ENCODE measurements at places on chromosomes 11 and 22.

GRCh38 chr11:67439321-67440228, 2.1 kb upstream of the PTPRCAP start:
- DNase-seq: no peak

- no peak for DNase-seq
Observed at GRCh38 chr11:68061508-68061907, 22.7 kb downstream of the TCIRG1 start.

GRCh38 chr11:109343242-109343641, 78.7 kb upstream of the C11orf87 start:
- DNase-seq: no peak

- no peak for DNase-seq
Observed at GRCh38 chr11:64237484-64237951, 3.1 kb downstream of the VEGFB start.

- DNase-seq: no peak
Observed at GRCh38 chr11:122690384-122690783, 34.9 kb downstream of the UBASH3B start.

DNA sequence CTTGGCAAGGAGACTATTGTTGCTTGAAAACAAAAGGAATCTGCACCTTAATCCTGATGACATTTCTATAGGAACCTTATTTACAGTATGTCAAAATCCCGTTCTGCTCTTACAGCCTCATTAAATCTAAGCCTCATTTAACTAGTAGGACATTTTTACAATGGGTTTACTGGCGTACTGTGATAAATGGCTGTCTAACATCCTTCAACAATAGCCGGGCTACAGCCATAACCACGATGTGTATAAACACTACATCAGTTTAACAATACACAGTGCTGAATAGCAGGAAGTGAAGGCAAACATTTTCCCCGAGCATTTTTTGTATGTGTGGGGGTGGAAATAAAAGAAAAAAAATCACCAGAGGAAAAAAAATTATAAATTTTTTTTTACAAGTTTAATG, 131.2 kb downstream of the ARL14EP start:
- no peak for DNase-seq

DNA sequence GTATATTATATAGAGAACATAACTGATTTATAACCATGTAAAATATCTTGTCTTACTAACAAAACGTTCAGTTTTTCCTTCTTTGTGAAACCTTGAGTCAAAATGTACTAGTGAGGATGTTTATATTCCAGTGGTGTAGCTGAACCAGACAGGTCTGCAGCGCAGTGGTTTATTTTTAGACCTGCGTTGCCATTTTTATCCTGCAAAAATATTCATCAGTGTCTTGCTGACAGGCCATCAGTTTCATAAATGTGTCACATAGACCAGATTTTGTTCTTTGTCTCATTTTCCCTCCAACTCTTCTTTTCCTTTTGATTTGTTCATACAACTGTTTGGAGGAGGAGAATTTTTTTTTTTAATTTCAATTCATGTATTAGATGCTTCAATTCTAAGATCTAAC, 43.1 kb downstream of the HSD17B12 start:
- no peak for DNase-seq

- DNase-seq: no peak
Observed at GRCh38 chr11:63961608-63962412, 12.6 kb upstream of the COX8A start.

DNA sequence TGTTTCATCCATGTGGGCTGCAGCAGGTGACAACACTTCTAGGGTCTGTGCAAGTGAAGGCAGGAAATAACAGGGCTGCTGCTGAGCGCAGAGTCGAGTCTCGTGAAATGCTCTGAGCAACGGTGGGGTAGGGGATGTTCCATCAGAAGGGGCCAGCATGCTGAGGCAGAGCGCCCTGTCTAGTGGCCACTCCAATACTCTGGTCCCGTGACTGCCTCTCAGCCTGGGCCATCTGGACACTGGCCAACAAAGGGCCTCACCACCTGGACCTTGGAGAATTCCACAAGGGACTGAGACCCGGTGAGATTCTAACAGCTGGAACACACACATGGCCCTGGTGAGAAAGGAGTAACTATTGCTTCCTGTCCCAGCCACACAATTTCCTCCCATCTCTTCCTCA, 375.7 kb downstream of the SHANK2 start:
- DNase-seq: no peak

DNA sequence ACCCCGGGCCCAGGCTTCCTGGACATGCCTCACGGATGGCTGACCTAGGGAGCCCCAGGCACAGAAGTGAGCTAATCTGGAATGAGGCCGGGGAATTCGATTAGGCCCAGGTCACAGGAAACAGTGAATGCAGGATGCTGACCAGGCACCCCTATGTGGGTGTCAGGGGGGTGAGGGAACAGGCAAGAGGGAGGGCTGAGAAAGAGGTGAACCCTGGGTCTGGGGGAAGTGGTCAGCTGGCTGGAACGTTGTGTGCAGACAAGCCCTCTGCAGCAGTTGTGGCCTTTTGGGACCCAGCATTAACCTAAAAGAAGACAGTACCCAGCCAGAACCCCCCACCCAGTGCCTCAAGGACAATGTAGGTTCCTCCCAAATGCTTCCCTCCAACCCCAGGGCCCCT, 8.1 kb downstream of the SERHL2 start:
- DNase-seq: no peak

DNA sequence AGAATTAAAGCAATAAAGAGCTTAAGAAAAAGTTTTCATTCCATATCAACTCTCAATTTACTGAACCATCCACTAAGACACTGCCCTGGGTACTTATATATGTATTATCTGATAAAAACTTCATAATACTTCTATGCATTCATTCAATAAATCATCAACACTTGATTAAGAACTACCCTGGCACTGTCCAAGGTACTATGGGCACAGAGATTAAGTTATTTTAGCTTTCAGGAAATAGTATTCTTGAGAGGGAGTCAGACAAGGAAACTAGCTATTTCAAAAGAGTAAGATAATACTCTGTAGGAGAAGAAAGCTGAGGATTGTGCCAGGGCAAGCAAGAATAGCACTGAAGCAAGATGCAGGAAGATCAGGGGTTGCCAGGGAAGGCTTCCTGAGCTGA, 640.8 kb downstream of the FAM181B start:
- DNase-seq: no peak

DNA sequence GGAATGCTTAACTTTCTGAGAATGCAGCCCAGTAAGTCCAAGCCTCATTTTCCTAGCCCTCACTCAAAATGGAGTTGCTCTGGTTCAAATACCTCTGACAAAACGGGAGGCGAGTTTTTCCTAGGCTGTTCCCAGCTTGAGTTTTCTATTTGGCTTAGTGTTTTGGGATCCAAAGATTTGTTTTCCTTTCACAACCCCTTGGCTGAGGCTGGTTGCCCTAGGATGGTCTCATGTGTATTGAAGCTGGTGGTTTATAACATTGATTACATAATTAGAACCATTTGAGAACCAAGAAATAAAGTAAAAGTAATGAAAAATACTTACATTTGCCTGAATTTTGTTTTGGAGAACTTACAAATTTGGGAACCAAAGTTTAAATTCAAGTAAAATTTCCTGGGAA, 611.1 kb upstream of the LUZP2 start:
- DNase-seq: no peak

- no peak for DNase-seq
Observed at GRCh38 chr11:124892750-124893454, 4.8 kb downstream of the ROBO4 start.

- no peak for DNase-seq
Observed at GRCh38 chr22:47388778-47389177, 626.3 kb downstream of the TBC1D22A start.

- DNase-seq: no peak
Observed at GRCh38 chr11:91295591-91295990, 929.0 kb upstream of the FAT3 start.

GRCh38 chr11:35839368-35840161, 104.3 kb upstream of the LDLRAD3 start:
- DNase-seq: no peak

DNA sequence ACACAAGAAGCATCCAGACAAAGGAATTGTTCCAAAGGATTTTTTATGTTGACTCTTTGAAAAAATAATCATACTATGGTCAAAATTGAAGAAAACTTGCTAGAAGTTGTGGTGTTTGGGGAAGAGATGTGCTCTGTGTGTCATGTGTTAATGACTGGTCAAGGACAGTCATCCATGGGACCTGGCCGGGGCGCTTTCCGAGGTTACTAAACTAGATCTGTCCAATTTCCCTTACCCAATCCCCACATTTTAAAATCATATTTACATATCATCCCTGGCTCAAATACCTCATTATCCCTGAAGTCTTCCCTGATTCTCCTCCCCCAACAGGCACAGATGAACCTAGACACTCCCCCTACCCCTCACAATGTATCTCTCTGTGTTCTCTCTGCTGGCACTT, 289.4 kb downstream of the TENM4 start:
- no peak for DNase-seq

GRCh38 chr22:45077286-45077685, 67.5 kb upstream of the PHF21B start:
- DNase-seq: no peak

GRCh38 chr11:106061249-106061784, 15.8 kb downstream of the KBTBD3 start:
- DNase-seq: no peak

- DNase-seq: no peak
Observed at GRCh38 chr22:50297510-50298265, 9.8 kb downstream of the PLXNB2 start.

GRCh38 chr11:92198268-92198667, 26.4 kb upstream of the FAT3 start:
- no peak for DNase-seq

GRCh38 chr11:45150943-45151342, 4.5 kb downstream of the PRDM11 start:
- DNase-seq: no peak

GRCh38 chr11:123235117-123235655, 40.1 kb upstream of the CLMP start:
- no peak for DNase-seq

DNA sequence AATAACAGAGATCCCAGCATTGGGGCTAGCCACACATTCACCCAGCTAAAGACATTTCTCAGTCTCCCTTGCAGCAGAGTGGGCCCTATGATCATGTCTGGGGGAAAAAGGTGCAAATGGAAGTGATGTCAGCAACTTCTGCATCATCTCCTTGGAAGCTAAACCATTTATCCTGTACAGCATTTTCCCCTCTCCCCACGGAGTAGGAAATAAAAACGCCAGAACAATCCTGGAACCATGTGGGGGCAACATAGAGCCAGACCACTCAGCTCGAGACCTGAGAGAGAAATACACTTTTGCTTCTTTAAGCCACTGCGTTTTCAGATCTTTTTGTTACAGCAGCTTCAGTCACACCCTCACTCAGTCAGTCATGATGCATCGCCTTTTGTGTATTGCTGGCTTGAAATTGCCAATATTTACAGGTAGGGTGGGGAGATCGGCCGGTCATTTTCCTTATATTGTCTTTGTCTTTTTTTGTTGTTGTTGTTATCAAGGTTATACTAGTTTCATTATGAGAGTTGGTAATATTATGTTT, 9.1 kb upstream of the RAC2 start:
- no peak for DNase-seq

- DNase-seq: no peak
Observed at GRCh38 chr11:75563978-75564552, 2.0 kb downstream of the SERPINH1 start.

- no peak for DNase-seq
Observed at GRCh38 chr11:78560826-78561484, 13.7 kb downstream of the NARS2 start.

DNA sequence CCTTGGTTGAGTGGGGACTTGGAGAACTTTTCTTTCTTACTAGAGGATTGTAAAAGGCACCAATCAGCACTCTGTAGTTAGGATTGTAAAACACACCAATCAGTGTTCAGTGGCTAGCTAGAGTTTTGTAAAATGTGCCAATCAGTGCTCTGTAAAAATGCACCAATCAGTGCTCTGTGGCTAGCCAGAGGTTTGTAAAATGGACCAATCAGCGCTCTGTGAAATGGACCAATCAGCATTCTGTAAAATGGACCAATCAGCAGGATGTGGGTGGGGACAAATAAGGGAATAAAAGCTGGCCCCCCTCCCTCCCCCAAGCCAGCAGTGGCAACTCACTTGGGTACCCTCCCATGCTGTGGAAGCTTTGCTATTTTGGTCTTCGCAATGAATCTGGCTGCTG, 5.5 kb upstream of the DRG1 start:
- no peak for DNase-seq

DNA sequence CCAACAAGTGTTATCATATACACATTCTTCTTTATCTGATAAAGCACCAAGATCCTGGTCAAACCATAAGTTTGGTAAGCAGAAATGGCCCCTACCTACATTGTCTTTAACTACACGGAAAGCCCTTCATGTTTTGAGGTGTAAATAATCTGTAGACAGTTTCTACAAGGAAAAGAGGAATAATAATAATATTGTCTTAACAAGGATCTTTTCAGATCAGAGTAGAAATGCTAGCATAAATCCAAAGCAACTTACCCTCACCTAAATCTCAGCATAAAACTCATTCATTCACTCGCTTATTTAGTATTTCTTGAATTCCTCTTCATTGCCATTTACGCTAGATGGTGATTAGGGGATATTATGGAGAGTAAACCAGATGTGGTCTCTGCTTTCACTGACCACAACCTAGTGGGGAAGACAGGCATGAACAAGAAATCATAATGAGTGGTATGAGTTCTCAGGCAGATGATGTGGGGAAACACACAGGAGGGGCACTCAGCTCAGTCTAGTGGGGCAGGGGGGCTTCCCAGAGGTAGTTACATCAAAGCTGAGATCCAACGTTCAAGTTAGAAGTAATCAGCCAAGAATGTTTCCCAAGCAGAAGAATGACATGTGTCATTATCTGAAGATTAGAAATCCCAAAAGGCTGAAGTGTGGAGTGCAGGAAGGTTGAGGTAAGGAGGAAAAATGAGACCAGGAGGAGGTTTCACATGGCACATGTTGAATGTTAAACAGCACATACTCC, 65.4 kb upstream of the ZC3H12C start:
- no peak for DNase-seq

DNA sequence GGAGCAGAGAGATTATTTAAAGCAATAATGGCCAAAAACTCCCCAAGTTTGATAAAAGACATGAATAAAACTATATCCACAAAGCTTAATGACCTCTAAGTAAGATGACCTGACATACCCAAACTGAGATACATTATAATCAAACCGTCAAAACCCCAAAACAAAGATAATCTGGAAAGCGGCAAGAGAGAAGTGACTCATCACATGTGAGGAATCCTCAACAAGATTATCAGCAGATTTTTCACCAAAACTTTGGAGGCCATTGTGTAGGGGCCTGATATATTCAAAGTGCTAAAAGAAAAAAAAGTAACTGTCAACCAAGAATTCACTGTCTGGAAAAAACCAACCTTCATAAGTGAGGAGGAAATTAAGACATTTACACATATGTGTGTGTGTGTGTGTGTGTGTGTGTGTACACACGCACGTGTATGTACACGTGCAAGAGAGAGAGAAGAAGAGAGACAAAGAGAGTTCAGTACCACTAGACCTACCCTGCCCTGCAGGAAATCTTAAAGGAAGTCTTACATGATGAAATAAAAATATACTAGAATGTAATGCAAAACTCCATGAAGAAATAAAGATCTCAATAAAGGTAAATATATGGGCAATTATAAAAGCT, 752.4 kb downstream of the NELL1 start:
- DNase-seq: no peak
